ENCODE measurements at places on chromosomes 7 and 10. TPM values are rescaled to one million over a fixed set of nuclear protein-coding genes. Genes with fewer than 3 reads are reported as not detected.

DNA sequence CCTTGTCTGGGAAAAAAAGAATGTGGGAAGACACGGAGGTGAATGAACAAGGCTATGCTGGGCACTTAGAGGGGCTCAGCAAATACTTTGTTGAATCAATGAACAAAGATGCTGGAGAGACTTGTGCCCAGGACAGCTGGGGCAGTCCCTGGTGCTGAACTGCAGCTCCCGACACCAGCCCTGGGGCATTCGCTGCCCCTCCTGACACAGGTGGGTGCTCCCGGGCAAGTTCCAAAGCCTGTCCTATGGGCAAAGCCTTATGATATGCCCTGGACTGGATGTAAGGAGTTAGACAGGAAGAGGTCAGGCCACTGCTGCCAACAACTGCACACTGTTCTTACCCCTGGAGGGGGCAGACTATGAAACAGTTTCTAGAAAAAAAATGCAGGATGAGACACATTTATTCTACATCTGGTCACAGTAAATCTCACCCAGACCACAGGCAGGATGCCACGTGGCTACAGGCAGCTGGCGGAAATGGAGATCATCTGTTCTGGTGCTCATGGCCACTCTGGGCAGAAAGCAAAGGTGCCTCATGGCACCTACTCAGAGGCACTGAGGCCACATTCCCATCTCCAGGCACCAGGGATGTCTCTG is 21.9 kb upstream of the FRAT2 start:
- no peak for DNase-seq

- DNase-seq: no peak
Measured at GRCh38 chr10:62578916-62579315, 204.7 kb downstream of the ZNF365 start.

DNA sequence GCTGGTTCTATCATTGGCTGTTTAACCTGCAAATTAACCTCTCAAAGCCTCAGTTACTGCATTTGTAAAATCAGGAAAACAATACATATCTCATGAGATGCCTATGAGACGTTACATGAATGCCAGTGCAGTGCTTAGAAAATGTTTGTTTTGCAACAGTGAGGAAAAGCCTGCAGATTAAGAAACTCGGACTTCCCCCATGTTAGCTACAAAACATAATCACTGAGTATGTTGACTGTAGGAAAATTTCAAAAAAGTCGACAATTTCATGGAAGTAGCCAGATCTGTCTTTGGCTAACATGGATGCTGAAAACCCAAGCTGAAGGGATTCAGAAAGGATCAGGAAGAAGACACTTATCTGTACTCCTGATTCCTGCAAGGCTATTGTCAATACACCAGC is 121.4 kb downstream of the TRIL start:
- DNase-seq: no peak

GRCh38 chr7:149886018-149886415 is 12.2 kb downstream of the ATP6V0E2 start:
- no peak for DNase-seq

DNA sequence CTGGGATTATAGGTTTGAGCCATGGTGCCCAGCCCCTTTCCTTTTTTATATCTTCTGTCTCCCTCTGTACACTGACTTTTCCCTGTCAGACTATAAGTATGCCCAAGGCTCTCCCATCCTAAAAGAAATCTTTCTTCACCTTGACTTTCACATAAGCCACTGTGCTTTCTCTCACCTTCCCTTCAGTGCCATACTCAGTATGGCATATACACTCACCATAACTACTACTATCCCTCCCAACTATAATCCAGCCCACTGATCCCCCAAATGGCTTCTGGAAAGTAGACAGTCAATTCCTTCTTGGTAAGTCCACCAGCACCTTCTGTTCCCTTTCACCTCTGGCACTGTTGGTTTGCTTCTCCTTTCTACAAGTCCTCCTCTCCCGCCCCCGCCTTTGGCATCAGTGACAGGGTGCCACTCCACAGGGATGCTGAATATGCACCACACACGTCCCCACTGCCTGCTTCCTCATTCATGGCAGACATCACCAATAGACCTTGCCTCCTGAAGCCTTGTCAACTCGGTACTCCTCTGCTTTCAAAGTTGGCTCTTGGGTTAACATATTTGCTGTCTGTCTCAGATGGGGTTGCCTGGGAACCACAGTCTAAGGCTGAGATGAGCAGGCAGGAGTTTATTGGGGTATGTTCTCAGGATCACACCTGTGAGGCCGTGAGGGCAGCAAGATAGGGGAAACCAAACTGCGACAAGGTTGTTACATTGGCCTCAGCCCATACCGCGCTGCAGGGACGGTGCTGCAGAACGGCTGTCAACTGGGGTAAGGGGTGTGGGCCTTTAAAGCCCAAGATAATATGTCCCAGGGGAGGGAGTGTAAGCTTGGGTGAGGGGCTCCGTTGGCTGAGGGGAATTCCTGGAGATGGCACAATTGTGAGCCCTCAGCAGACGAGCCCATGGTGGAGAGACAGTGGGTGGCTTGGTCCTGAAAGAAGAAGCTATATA is 7.2 kb upstream of the PSAP start:
- DNase-seq: no peak

GRCh38 chr7:98727146-98727709 is 110.1 kb downstream of the NPTX2 start:
- DNase-seq: no peak

GRCh38 chr7:12646139-12646538 is 41.3 kb upstream of the ARL4A start:
- DNase-seq: no peak

DNA sequence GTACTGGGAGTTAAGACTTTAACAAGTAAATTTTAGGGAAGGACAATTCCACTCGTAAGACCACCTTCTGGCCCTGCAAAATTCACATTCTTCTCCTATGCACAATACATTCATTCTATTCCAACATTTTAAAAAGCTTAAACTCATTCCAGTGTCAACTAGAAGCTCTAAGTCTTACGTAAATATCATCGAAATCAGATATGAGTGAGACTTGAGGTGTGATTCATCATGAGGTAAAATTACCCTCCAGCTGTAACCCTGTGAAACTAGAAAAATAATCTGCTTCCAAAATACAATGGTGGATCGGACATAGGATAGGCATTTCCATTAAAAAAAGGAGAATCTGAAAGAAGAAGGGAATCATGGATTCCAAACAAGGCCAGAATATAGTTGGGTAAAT is 370.3 kb downstream of the CDC14C start:
- DNase-seq: no peak

- DNase-seq: no peak
Measured at GRCh38 chr10:17578603-17579002, 38.6 kb downstream of the HACD1 start.

DNA sequence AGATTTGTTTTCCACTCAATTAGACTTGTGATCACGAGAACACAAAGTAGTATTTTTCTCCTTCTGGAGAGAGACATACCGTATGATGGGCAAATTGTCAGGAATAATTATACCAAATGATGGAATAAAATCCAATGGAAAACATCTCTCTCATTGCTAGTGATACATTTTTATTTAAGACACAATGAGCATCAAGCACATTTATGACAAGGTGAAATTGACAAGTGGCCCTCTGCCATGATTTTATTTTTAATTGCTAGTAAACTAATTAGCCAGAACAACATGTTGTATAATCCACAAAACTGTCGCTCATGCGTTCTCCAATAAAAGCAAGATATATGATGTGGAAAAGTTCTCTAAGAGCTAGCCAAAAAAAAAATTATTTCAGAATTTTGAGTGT is 620.8 kb downstream of the AUTS2 start:
- DNase-seq: no peak

- DNase-seq: no peak
Measured at GRCh38 chr7:34430456-34430855, 227.6 kb upstream of the NPSR1 start.

DNA sequence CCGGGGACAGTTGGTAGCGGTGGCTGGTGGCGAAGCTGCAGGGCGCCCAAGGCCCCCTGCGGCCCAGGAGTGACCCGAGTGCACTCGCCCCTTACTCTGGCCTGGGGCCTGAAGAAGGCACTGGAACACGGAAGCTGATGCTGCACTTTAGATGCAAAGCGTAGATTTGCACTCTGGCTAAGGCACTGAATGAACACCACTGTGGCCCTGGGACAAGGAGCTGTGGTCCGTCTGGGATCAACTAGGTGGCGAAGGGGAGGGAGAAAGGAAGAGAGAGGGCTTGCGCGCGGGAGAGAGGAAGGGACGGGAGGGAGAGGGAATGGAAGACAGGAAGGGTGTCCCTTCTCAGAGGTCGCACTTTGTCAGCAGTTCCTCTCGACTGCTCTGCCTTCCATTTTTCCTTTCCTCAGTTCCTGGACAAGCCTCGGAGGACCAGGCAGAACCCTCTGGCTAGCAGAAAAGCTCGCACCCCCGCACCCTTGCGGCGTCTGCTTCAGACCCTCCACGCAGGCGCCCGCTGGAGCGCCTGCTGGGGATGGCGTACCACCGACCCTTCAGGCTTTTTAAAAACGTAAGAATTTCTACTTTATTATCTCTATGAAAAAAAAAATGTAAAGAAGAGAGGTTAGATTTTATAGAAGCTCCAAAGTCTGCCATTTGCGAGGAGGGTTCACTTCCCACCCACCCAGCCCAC is 1.2 kb downstream of the FERD3L start:
- DNase-seq: no peak

DNA sequence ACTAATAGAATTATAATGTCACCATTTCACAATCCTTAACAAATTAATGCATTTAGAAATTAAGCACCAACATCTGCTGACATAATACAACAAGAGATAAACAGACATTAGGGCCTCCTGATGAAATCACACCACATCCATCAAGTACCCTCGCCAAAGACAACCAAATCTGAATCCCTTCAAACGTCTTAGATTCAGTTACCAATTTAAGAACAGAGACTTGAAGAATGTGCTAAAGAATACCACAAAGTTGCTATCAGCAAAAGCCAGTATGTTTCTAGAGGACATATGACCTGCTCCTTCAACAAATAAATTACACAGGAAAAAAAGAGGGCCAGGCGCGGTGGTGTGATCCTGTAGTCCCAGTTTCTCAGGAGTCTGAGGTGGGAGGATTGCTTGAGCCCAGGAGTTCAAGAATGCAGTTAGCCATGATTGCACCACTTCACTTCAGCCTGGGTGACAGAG is 144.5 kb downstream of the REEP3 start:
- no peak for DNase-seq

DNA sequence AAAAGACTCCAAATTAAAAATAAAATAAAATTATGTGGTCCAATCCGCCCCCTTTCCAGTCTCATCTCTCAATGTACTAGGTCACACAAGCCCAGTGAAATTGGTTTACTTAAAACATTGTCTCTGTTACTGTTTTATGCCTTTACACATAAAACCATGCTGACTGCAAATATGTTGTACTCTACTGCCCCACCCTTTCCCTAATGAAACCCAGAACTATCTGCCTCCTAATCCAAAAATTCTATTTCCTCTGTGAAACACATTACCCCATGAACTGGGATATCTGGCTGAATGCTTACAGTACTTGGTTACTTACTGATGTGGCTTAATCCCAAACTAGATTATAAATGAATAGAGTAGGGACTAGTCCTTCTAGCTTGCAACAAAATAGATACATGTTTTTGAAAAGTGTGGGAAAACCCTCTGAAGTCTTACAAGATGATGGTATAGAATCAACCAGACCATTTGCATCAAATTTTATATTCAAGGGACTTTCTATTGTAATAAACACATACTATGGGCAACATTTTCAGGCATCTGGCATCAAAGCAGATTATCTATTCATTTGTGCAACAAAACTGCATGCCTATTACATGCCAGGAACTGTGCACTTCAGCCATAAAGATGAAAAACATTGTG is 10.0 kb upstream of the KMT2E start:
- DNase-seq: no peak

DNA sequence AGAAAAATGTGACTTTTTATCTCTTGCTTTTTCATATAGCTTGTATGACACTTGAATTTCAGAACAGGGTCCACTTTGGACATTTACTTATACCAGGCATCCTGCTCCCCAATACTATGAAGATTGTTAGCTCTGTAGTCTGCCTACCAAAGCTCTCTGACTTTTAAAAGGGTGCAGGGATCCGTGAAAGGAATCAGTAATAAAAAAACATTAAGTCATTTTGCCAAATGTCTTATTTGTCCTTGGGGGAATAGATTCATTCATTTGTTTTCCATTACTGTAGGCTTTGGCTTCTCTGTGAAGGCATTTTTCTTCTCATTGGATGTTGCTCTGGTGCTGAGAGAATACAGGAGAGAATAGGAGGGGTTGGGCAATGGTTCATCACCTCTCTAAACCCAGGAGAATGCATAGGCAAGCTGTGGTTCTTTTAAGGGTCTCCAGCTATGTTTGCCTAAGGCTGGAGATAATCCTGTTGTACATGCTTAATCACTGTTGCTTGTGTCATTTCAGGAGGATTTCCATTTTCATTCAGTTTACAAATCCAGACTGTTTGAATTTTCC is 103.5 kb downstream of the SRI start:
- DNase-seq: no peak

DNA sequence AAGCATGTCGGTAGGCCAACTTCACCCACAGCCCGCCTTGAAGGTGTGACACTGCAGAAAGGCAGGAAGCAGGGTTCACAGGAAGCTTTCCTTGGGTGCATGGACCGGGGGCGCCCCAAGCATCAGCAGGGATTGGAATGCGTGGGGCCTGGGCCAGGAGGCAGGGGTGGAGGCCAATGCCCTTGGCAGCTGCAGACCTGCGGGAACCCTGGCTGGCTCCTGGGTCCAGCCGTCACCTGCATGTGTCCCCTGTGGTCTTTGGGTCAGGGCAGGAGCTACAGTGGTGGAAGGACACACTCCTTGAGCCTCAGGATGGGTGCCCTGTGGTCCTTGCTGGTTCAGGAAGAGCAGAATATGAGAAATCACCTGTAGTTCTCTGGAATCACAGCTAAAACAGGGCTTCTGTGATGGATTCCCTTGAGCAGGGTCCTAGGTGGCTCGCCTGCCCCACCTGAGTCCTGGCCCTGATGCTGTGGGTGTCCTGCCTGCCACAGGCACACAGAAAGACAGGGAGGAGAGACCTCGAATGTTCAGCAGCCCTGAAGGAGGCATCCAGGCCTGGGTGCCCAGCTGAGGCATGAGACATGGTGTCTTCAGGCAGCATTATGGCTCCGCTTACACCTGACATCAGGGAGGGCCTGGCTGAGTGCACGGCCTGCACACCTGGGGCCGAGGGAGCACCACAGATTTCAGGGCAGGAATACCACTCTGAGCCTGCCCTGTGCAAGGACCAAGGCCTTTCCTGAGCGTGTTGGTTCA is 15.1 kb downstream of the ANTXRL start:
- DNase-seq: no peak

- no peak for DNase-seq
Measured at GRCh38 chr7:112981966-112982365, 104.7 kb downstream of the GPR85 start.

- no peak for DNase-seq
Measured at GRCh38 chr10:14844948-14845347, 6.8 kb downstream of the HSPA14 start.

- no peak for DNase-seq
Measured at GRCh38 chr7:25964483-25964991, 187.5 kb upstream of the NFE2L3 start.

GRCh38 chr7:94351703-94352102 is 43.0 kb upstream of the COL1A2 start:
- DNase-seq: no peak

The ATP5MK gene
- 483 TPM for total RNA-seq

The PSD gene
- total RNA-seq: 9.9 TPM

The RAPGEF5 gene
- 0.59 TPM for total RNA-seq

The ELAPOR2 gene
- 2.3 TPM for total RNA-seq

The PRLHR gene
- not detected for total RNA-seq

The APBB1IP gene
- total RNA-seq: 43.6 TPM

The SPDYE11 gene
- total RNA-seq: not detected

The IFIT3 gene
- total RNA-seq: 0.83 TPM

The CACNA2D1 gene
- not detected for total RNA-seq

The AGAP5 gene
- total RNA-seq: 11.0 TPM

The FKBP6 gene
- not detected for total RNA-seq

Measured in activated T-helper 1 cell treated with anti-CD3 and anti-CD28 coated beads, Interleukin-12 subunit alpha, Interleukin-12 subunit beta, Interleukin-2, Interleukin-4 antibody, amounts not matched to agents 30 ng/mL and 10 ng/mL and 1 ng/mL, durations not matched to agents 14 hours and 24 hours and 36 hours (primary cell).